ENCODE measurements at places on chromosomes 5 and 9.

DNA sequence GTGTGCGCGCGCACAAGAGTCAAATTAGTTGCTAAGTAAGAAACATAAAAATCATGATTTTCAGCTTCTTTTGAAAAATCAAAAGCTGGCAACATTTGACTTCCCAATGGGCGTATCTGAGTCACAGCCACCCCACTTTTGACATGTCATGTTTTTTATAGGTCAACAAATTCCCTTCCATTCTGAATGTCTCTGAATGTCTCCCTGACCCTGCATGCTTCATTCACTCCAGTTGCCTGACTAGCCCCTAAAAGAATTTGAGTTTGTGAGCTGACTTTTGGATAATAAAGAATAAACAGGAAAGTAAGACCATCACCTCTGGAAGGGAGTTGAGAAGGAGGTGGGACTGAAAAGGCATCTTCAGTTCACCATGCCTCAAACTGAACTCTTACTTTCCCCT is 20.2 kb upstream of the GLIS3 start:
- H3K27ac ChIP-seq = no peak overlapping the region
- H3K4me1 ChIP-seq = peaks cover 2% of the 10 kb centered on the region
- H3K36me3 ChIP-seq = no peaks in the 10 kb centered on the region
- DNase-seq = no peak

DNA sequence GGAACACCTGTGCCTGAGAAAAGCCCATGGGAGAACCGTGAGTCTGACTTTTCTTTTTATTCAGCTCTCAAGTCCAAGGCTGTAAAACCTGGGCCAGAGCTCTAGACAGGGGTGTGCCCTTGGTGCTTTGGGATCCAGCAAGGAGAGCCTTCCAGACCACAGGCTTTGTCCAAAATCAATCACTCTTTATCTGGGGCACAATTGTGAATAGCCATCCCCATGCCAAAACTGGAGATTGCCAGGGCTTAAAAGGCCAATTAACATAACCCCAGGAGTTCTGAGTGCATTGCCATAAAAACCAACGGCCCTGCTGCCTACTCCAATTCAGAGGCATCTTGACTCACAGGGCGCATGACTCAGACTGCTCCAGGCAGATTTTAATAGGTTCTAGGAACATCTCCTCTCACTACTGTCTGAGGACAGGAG is 391.8 kb downstream of the ARHGEF28 start:
- H3K27ac ChIP-seq = no peak overlapping the region
- peaks cover 31% of the 10 kb centered on the region for H3K27me3 ChIP-seq
- DNase-seq = no peak
- no peak overlapping the region for H3K4me3 ChIP-seq
- H3K4me1 ChIP-seq = no peaks in the 10 kb centered on the region
- no peaks in the 10 kb centered on the region for H3K36me3 ChIP-seq

GRCh38 chr5:74257645-74258313 is 382.7 kb downstream of the ENC1 start:
- peaks cover under 1% of the 10 kb centered on the region for H3K4me1 ChIP-seq
- no peak overlapping the region for H3K27ac ChIP-seq

DNA sequence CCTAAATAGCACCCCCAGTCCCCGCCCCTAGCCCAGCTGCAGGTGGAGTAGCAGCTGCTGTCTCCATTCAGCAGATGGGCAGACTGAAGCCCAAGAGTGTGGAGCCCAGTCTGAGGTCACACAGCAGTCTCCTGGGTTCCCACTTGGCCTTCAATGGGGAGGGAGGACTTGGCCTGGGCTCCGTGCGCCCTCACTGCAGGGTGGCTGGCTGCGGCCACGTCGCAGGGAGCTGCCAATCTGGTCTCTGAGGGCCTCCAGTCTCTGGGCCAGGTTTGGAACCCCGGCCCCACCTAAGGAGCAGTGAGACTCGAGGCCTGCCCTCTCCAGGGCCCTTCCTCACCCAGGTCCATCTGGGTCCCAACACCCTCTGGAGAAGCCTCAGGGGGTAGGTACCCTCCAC is 7.4 kb downstream of the KIF12 start:
- no peak overlapping the region for H3K4me3 ChIP-seq
- H3K4me1 ChIP-seq = peaks cover 5% of the 10 kb centered on the region
- H3K27ac ChIP-seq = no peak overlapping the region

DNA sequence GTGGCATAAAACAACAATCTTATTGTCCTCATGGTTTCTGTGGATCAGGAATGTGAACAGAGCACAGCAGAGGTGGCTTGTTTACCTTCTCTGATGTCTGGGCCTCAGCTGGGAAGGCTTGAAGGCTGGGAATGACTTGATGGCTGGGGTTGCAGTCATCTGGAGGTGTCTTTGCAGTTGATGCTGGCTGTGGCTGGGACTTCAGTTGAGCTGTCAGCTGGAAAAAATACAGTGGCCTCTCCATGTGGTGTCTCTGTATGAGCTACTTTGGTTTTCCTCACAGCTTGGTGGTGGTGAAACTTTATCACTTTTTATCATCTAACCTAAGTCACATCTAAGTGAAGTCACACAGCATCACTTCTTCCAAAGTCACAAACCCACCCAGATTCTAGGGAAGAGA is 24.7 kb upstream of the STX17 start:
- no peak overlapping the region for H3K4me3 ChIP-seq
- no peaks in the 10 kb centered on the region for H3K4me1 ChIP-seq
- no peaks in the 10 kb centered on the region for H3K27me3 ChIP-seq

- no peak for DNase-seq
- H3K27ac ChIP-seq = peak overlapping the region; percentile 91
- peaks cover 3% of the 10 kb centered on the region for H3K36me3 ChIP-seq
- H3K27me3 ChIP-seq = no peaks in the 10 kb centered on the region
- peak overlapping the region; percentile 97 for H3K4me3 ChIP-seq
Measured at GRCh38 chr5:176530983-176531901, 6.0 kb downstream of the RNF44 start.

DNA sequence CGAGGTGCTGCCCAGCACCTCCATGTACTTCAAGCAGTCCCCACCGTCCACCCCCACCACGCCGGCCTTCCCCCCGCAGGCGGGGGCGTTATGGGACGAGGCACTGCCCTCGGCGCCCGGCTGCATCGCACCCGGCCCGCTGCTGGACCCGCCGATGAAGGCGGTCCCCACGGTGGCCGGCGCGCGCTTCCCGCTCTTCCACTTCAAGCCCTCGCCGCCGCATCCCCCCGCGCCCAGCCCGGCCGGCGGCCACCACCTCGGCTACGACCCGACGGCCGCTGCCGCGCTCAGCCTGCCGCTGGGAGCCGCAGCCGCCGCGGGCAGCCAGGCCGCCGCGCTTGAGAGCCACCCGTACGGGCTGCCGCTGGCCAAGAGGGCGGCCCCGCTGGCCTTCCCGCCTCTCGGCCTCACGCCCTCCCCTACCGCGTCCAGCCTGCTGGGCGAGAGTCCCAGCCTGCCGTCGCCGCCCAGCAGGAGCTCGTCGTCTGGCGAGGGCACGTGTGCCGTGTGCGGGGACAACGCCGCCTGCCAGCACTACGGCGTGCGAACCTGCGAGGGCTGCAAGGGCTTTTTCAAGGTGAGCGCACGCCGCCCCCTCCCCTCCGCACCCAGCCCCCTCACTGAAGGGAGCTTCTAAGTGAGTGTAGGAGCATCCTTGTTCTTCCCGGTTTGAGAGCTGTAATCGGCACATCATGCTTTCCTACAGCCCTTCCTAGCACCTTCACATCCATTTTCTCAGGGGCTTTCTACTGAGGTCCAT is 6.9 kb downstream of the NR4A3 start:
- H3K36me3 ChIP-seq = peaks cover 3% of the 10 kb centered on the region
- peak overlapping the region; percentile 77 for H3K27ac ChIP-seq
- H3K27me3 ChIP-seq = peaks cover 64% of the 10 kb centered on the region

DNA sequence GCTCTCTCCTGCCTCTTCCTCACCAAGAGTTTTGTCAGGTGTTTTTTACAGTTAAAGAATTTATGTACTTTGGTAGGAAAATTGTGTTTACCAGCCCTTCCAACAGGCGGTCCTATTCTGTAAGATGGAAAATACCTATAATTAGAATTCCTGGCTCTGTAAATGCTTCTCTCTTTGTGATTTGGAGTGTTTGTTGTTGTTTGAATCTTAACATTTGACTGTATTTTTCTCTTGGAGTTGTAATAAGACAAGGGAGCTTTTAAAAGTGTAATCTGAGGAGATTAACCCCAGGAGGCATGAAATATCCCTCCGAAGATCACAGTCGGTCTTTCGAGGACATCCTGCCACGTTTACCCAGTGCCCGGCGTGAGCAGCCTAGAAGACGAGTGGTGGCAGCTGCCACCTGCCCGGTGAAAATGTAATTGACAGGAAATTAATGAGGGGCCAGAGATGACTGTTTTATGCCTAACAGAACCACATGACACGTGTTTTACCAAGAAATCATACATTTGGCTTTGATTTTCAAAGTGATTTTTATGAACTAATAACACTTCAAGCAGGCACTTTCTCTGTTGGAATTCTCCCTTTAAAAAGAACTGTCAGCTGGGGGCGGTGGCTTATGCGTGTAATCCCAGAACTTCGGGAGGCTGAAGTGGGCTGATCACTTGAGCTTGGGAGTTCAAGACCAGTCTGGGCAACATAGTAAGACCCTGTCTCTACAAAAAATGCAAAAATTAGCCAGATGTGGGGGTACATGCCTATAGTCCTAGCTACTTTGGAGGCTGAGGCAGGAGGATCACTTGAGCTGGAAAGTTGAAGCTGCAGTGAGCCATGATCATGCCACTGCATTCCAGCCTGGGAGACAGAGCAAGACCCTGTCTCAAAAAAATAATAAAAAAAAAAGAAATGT is 20.0 kb downstream of the ANKRD33B start:
- no peak for DNase-seq
- H3K27me3 ChIP-seq = peaks cover 16% of the 10 kb centered on the region
- H3K36me3 ChIP-seq = peaks cover 6% of the 10 kb centered on the region
- peak overlapping the region; percentile 66 for H3K4me3 ChIP-seq
- H3K27ac ChIP-seq = peak overlapping the region; percentile 37

DNA sequence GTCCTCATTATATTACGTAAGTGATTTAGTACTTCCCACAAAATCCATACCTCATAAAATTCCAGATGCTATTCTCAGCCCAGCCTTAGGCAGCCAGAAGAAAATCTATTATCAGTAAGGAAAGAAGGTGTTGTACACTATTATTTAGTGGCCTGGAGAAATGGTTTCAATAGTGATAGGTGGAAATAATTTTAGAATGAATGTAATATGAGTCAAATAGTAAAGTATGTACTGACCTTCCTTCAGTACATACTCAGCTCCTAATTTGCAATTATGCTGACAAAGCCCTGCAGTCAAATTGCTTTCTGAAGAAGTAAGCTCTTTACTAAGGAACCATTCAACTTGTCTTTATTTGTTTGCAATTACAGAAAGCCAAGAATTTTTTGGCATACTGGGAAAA is 409.2 kb downstream of the HTR1A start:
- H3K27ac ChIP-seq = no peak overlapping the region
- no peak for DNase-seq
- H3K27me3 ChIP-seq = no peaks in the 10 kb centered on the region
- H3K4me1 ChIP-seq = no peaks in the 10 kb centered on the region

GRCh38 chr9:22214497-22215031 is 205.5 kb upstream of the CDKN2B start:
- H3K36me3 ChIP-seq = no peaks in the 10 kb centered on the region
- H3K27me3 ChIP-seq = no peaks in the 10 kb centered on the region
- peaks cover 14% of the 10 kb centered on the region for H3K4me1 ChIP-seq
- peak overlapping the region; percentile 51 for H3K27ac ChIP-seq
- no peak for DNase-seq

GRCh38 chr9:130633336-130634190 is 30.8 kb upstream of the PRDM12 start:
- H3K27me3 ChIP-seq = no peaks in the 10 kb centered on the region
- no peak for DNase-seq
- H3K4me1 ChIP-seq = peaks cover 4% of the 10 kb centered on the region
- no peak overlapping the region for H3K27ac ChIP-seq

DNA sequence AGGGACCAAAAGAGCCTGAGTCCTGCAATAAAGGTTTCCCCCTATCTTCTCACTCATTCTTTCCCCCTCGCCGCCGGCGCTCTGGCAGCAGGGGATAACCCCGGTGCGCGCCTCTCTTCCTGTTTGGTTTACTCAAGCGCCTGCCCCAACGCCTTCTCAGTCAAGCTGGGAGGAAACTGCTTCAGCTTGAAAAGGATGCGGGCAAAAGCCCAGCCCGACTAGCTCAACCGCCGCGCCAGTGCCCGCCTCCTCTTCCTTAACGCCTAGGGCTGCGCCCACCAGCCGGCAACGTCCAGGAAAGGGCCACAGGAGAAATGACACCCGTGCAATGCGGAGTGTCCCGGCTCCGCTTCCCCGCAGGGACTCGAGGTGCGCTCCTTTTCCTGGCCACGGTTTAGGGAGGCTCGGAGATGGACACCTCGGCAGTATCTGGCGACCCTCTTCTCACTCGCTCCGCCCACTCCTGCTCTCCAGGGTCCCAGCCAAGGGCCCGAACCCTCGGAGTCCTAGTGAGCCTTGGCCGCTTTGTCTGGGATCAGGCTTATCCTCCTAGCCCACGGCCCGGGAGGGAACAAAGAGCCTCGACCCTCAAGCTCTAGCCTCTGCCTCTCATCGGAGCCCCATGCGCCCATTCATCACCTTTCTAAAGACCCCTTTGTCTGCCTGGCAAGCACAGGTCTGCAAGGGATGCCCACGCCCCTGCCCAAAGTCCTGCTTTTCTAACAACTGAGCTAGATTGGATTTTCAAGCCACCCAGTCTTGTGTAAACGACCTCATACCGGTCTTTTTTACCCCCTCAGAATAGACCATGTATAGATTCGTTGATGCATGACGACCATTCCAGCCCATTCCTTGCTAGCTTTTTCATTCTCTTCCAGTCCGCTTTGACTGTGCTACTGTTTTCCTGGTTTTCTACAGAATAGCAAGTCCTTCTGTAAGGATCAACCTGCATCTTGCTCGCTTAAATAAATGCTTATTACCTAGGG is 2.0 kb downstream of the ST8SIA4 start:
- H3K27ac ChIP-seq = peak overlapping the region; percentile 99
- H3K4me1 ChIP-seq = peaks cover 51% of the 10 kb centered on the region
- H3K27me3 ChIP-seq = no peaks in the 10 kb centered on the region
- H3K4me3 ChIP-seq = peak overlapping the region; percentile 99

DNA sequence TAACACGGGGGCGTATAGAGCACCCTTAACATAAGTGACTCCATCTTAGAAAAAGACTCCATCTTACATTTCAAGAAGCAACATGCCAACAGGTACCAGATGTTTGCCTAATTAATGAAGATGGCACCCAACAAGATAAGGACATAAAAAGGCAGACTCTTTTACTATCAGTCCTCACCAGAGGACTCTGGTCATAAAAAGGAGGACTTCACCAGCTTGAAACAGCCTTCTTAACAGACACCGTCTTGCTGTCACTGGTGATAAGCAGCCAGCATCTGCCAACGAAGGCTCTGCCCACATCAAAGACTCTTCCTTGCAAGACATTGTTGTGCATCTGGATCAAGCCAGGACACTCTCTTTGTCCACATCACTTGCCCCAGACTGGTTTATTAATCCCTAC is 80.3 kb downstream of the S1PR3 start:
- no peaks in the 10 kb centered on the region for H3K36me3 ChIP-seq
- no peak overlapping the region for H3K4me3 ChIP-seq
- H3K27me3 ChIP-seq = peaks cover 44% of the 10 kb centered on the region
- H3K27ac ChIP-seq = no peak overlapping the region
- H3K4me1 ChIP-seq = no peaks in the 10 kb centered on the region

- no peak for DNase-seq
- H3K27ac ChIP-seq = no peak overlapping the region
- peaks cover 8% of the 10 kb centered on the region for H3K4me1 ChIP-seq
- H3K4me3 ChIP-seq = no peak overlapping the region
- no peaks in the 10 kb centered on the region for H3K27me3 ChIP-seq
Measured at GRCh38 chr5:1051366-1051720, 42.7 kb downstream of the NKD2 start.
